Cardiac fibroblast (primary cell): ENCODE measurements at places on chromosomes 16 and 17.

DNA sequence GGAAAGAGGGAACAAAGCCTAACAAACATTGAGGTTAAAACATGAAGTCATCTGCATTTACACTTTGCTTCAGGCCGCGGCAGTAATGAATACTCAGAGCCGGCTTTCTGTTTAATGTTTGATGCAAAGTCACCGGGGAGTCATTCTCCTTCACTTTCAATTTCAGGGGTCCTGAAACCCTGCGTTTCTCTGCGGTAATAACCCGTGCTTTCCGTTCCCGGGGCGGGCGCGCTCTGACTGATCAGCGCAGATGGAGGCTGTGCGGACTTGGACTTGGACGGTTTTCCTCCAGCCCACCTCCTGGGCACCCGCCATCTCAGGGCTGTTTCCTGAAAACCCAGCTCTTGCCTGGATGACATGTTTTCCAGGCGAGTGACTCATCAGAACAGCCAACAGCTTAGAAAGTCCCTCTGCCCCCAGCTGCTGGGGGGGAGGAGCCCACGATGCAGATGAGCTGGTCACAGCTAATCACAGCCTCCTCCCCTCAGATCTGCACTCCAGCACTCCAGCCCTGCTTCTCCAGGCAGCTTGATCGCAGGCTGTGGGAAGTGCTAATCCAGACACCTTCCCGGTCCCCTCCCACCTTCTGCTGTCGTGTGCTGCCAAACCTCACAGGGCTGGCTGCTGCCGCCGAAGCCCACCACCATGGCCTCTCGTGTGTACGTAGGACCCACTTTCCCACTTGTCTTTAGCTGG is 158.6 kb upstream of the CHMP6 start:
- DNase-seq: peak; percentile 98

DNA sequence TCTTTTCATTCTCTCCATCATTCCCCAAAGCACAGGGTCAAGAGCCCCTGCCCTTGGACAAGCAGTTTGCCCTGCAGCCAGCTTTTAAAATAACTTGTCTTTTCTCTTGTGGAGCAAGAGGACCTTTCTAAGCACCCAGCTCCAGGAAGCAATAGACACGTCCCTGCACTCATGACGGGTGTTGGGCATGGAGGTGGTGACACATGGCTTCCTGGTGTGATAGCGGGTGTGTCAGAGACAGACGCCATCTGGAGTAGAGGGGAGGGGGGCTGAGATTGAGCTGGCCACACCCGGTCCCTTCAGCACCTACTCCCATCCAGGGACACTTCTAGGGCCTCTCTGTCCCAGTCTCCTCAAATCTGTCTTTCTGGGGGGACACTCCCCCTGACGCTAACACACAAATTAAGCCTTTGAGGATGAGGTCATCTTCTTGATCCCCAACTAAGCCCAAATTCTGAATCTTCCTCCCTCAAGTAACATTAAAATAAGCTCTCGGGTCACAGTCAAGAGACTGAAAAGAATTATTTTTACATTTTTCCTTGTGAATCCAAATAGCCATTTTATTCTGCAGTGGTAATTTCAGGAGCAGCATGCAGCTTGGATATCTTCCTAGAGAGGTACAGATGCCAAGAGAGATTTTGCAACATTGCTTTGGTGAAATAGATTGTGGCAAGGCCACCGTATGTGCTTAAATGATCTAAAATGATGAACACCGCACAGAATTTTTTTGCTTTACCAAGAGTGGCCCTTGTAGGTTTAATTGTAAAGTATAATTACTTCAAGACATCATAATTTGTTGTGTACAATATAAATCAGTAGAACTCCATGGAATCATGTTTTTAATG is 216.6 kb upstream of the IRX3 start:
- DNase-seq: peak; percentile 33

DNA sequence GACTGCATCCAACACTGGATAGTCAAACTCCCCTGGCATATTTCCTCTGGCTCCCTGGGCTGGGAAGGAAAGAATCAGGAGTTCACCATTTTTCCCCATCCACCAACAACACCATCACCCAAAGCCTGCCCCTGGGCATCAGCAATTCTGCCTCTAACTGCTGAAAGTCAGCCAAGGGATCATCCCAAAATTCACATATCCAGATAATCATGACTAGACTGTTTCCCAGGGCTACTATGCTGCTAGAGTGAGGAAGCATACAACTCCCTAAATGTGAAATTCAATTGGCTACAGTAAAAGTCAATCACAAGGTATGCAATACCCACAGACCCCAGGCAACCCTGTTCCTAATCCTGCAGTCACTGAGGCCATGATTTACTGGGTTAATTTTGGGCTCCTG is 230.6 kb downstream of the C16orf95 start:
- peak; percentile 27 for DNase-seq

DNA sequence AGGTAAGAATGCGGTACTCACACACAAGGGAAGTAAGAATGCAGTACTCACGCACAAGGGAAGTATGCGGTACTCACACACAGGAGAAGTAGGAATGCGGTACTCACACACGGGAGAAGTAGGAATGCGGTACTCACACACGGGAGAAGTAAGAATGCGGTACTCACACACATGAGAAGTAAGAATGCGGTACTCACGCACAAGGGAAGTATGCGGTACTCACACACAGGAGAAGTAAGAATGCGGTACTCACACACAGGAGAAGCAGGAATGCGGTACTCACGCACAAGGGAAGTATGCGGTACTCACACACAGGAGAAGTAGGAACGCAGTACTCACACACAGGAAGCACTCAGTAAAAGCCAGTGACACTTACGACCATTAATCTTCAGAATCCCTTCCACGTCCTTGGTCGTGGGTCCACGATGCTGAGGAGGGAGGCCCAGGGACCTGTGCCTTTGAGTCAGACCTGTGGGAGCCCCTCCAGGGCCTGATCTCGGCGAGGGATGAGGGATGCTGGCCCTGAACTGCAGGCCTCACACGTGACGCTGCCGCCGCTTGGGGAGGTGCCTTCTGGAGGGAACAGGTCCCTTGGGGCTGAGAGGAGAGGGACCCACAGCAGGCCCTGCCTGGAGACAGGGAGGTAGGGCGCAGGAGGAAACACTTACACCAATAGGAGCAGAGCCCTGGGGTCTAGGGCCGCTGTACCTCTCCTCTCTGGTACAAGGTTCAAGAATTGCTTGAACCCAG is 20.2 kb downstream of the ABR start:
- DNase-seq: no peak

DNA sequence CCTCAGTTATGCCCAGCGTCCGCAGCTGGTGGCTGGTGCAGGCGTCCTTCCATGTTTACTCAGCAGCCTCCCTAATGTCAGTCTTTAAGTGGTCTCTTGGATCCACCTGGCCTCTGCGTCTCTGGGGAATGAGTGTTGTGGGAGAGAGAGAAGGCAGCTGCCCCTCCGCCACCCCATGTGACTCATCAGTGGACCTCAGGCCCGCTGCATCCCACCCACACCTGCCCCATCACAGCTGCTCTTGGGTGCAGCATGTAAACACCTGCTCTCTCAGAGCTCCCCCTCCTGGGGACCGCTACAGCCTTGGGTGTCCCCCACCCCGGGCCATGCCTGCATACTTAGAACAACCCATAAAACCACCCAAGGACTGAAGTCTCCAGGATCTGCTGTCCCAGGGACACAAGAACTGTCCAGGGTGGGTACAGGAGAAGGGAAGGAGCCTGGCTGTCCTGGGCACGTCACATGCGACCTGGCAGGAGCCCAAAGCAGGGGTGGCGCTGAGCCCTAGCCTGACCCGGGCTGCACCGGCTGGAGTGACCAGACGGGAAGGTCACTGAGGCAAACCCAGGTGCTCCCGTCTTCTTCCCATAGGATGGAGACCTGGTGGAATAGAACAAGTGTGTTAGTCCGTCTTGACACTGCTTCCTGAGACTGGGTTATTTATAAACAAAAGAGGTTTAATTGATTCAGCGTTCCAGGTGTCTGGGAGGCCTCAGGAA is 4.2 kb downstream of the C16orf90 start:
- no peak for DNase-seq

GRCh38 chr17:2707721-2708584 is 3.6 kb downstream of the CLUH start:
- DNase-seq: no peak

GRCh38 chr17:31488982-31489294 is 97.5 kb downstream of the RAB11FIP4 start:
- DNase-seq: no peak

DNA sequence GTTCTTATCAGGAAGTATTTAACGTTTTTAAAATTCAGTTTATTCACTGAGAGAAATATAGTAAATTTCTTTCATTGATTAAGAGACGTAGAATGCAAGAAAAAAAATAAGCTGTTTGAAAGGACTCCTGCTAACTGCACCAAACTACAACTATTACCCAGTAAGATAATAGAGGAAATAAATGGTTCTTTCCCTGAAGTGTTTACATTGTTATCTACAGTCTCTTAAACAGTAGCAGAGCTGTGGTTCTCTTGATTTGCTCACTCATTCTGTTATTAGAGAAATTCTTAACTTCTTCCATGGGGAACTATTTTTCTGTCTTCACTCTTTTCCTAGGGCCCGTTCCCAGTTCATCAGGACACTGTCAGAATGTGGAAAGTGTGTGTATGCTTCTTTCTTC is 973.0 kb downstream of the KCNJ2 start:
- DNase-seq: no peak

DNA sequence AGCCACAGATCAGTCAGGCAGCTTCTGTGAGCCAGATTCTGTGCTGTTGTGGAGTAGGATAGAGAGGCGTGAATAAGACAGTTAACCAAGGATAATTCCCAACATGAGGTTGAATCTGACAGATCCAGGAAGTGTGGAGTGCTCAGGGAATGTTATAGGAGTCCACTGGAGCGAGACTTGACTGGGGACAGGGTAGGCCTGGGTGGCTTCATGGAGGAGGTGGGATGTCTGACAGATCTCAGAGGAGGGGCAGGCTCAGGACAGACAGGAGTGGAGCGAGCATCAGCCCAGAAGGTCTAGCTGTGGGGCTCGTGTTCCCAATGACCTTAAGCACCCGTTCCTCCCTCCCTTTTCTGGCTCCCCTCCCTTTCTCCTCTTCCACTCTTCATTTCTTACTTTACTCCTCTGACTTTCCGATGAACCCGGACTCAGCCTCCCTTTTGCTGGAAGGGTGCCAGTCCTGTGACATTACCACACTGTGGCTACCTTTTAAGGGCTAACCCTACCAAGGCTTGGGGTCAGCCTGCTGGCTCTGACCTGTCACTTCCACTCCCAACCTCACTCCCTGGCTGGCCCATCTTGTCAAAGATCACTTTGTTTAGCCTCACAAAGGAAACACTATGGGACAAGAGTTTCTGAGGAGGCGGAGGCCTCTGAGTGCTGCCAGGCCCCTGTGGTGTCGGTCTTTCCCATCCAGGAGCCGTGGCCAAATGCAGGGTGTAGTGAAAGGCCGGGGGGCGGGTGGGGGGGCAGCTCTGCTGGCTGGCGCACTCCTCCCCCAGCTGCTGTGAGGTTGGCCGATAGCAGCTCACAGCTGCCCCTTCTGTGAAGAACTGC is 28.5 kb upstream of the EFCAB13 start:
- no peak for DNase-seq

- no peak for DNase-seq
Observed at GRCh38 chr16:78591682-78592103, 492.2 kb downstream of the WWOX start.

DNA sequence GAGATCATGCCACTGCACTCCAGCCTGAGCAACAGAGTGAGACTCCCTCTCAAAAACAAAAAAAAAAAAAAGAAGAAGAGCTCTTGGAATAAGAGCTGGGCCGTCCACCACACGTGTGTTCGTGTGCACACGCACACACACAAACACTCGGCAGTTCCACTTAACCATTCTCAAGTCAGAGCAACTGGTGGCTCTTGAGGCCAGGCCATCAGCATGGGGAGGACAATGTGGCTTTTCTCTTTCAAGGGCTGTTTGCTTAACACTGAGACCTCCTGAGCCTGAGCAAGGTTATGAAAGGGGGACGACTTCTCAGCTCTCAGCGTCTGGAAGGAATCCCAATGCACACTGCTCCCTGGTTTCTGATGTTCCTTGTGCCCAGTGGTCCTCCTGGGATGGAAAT is 444.9 kb downstream of the SOX9 start:
- no peak for DNase-seq

GRCh38 chr17:54099221-54099620 is 276.5 kb downstream of the KIF2B start:
- no peak for DNase-seq

- no peak for DNase-seq
Observed at GRCh38 chr16:4110680-4111079, 5.6 kb downstream of the ADCY9 start.

- peak; percentile 72 for DNase-seq
Observed at GRCh38 chr17:43784068-43784467, 3.8 kb downstream of the CFAP97D1 start.

DNA sequence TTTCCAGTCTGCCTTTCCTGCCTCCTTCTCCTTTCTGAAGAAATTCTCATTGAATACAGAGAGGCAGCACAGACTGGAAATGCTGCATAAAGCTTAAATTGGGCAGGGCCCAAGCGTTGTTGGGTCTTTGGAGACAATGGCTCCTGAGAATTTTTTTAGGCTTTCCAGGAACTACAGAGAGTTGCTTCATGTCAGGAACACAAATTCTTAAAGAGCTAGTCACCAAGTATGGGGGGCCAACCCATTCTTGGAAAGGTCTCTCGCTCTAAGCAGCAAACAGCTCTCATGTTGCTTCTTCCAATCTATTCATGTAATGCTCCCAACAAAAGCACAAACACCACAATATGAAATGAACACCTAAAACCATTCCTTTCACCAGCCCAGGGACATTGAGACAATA is 6.9 kb downstream of the HNF1B start:
- DNase-seq: peak; percentile 75

DNA sequence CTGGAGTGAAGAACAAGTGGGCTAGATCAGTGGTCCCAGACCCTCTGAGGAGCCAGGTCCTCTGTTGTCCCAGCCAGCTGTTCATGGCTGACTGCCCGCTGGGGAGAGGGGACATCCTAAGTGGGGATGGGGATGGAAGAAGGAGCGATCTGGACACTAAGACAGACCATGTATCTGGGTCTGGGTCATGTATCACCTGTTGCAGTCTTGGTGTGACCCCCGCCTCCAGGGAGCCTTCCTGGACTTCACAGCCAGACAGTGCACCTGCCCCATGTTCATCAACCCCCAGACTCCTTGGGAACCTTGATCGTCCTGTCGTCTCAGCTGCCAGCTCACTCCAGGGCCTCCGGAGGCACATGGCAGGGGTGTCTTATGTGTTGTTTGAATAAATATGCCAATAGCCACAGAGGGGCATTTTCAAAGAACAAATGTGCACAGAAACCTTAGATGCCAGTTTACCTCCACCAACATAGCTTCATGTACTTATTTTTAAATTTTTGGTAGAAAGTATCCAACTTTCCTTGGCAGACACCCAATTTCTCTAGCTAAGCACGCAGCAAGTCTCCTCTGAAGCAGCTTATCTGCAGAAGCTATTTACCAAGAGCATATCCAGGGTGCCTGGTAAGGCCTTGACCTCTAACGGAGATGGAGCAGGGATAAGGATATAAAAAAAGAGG is 43.2 kb downstream of the CRISPLD2 start:
- DNase-seq: no peak

DNA sequence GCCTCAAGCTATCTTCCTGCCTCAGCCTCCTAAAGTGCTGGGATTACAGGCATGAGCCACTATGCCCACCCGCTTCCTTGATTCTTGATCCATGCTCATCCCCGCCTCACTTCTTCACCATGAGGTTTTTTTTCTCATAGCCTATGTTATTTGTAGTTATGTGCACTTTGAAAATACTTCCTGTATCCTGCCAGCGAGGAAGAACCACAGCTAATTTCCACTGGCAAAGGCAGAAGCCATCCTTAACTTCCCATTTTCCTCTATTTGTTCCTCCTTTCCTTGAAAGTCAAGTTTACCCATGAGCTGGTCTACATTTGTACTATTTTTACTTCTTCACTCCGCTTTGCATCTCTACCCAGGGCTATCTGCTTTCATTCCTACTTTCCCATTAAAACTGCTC is 189.7 kb upstream of the ZFHX3 start:
- DNase-seq: no peak
